ENCODE measurements at places on chromosomes 3 and 15.

DNA sequence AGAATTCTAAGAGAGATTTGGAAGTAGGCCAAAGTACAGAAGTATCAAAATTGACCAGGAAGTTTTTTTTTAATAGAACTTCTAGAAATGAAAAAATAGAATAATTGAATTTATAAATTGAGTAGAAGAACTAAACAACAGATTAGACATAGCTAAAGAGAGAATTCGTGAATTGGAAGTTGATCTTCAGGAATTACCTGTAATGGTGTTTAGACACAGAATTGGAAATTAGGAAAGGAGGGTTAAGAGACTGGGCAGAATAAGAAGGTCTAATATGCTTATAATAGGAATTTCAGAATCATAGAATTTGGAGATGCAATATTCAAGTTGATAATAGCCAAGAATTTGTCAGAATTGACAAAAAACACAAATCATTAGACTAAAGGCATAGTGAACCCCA lies 16.2 kb downstream of the ACVR2B start:
- DNase-seq: no peak

DNA sequence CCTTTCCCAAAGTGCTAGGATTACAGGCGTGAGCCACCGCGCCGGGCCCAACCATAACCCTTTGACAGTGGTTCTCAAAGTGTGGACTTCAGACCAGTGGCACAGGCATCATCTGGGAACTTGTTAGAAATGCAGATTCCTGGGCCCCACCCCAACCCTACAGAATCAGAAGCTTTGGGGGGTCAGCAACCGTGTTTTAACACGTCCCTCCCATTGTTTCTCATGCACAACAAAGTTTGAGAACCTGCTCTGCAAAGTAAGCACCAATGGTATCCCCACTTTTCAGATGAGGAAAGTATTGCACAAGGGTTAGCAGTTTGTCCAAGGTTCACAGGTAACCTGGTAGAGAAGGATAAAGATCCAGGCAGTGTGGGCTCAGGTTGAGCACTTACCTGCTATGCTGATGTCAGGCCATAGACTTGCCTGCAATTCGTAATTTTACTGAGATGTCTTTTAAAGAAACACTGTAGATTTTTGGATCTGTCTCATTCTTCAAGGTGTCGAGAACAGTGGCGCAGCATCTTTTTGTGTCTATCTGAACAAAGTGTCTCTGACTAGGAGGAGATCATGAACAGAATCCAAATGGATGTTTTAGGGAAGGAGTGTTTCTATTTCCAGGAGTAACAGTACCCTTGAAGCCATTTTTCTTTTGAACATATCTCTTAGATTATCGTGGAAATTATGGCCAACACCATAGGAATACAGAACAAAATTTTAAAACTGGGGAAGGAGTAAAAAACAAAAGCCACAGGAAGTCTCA lies 2.5 kb downstream of the GXYLT2 start:
- DNase-seq: no peak

GRCh38 chr15:47968593-47968992 lies 152.2 kb upstream of the SLC24A5 start:
- DNase-seq: no peak

GRCh38 chr15:56672721-56673120 lies 60.6 kb downstream of the ZNF280D start:
- no peak for DNase-seq

DNA sequence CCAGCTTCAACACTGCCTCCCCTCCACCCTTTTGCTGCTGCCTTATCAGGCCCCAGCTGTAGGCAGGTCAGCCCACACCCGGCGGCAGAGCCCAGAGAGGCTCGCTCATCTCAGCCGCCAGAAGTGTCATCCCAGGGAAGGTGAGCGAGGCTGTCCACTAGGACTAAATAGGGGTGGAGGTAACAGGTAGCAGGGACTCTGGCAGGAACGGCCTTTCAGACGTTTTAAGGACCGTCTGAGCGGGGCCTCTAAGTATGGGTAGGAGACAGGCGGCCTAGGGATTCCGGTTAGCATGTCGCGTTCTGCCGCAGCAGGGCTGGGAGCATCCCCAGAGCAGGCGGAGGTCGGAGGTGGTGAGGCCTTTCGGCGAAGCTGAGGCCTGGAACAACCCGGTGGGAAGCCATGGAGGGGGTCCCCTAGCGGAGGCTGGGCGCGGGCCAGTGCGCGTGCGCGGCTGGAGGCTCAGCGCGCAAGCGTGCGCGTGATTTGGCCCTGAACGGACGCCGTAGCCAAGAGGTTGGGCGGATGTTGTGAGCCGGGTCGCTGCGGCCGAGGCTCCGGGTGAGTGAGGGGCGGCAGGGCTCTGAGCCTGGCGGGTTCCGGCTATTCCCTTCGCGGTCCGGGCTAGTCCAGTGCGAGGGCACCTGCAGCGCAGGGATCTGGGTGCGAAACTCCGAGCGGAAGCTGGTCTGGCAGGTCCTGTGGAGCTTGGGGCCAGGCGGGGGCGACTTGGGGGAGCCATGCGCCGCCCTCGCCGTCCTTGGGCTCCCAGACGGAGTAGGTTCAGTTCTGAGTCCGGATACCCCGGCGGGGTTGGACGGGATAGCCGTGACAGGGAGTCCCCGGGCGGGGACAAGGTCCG lies at the start of the genes MST1 and RNF123:
MST1 (minus strand) TSS at position 429 of the 862 bp plus-strand sequence. CDS start 783 bp downstream, outside the sequence.
RNF123 (plus strand) TSS at position 512 of the 862 bp plus-strand sequence. CDS start 1,609 bp downstream, outside the sequence.
- DNase-seq: peak; percentile 86

GRCh38 chr3:4996771-4997291 lies 17.6 kb downstream of the BHLHE40 start:
- no peak for DNase-seq

DNA sequence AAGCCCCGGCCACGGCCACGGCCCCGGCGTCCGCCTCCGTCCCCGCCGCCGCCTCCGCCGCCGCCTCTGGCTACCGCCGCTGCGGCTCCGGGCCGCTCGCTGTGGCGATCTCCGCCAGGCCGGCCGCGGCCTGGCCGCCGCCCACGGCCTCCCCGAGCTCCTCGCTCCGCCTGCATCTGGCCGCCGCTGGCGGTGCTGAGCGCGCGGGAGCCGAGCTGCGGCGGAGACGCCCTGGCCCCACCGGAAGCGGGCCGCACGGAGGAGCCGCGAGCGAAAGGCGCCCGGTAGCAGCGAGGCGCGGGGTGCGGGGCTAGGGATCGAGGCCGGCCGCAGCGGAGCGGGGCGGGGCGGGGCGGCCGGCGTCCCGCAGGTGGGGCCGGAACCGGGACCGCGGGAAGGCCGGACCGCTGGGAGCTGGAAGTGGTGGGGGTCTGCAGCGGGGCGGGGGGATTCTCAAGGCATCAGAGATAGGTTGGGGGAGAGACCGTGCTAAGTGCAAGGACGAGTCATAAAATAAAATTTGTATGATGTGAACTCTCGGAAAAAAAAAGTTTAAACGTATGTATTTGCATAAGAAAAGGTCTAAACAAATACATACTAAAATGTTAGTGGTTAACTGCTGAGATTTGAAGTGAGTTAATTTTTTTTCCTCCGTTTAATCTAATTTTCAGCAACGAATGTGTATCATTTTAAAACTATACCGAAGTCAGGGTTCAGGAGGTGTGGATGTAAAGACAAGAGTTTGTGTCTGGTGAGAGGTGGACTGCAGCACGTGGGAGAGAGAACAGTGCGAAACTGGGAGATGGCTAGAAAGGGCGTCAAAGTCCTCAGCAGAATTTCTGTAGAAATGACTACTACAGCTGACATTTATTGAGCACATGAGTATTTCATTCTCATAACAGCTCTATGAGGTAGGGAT lies at the start of gene AVEN:
AVEN (minus strand) TSS at position 334 of the 919 bp plus-strand sequence; CDS start at position 176, 158 bp downstream.
- DNase-seq: peak; percentile 75

GRCh38 chr15:92117261-92117731 lies 263.8 kb downstream of the SLCO3A1 start:
- DNase-seq: no peak

GRCh38 chr3:142097099-142097843 lies 52.1 kb downstream of the TFDP2 start:
- DNase-seq: no peak

- no peak for DNase-seq
Observed at GRCh38 chr15:83682476-83683088, 28.7 kb downstream of the ADAMTSL3 start.
